ENCODE measurements at places on chromosomes 6 and 20.

- H3K36me3 ChIP-seq, result 0 out of 2 replicates have a peak, but pooled peaks cover 2% of the 10 kb centered on the region
- no peak overlapping the region for H3K27ac ChIP-seq
- no peak for DNase-seq
- no peak overlapping the region for H3K4me3 ChIP-seq
These were observed 20.8 kb downstream of the ATP9A start for GRCh38 chr20:51747182-51747911.

DNA sequence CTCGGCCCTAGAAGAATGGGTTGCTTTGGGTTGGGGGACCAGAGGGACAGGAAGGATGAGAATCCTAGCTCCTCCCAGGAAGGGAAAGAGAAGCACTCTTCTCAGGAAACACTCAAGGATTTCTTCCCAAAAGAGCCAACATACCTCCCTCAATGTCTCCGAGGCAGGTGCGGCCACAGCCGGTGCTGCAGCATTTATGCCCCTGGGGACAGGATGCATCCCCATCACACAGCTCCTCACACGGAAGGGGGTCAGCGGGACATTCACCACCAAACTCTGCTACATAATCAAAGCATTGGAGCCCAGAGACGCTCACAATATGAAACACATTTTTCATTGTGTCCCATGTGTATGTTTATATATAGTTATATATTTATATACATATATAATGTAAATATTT, 14.8 kb downstream of the WFDC3 start:
- H3K27ac ChIP-seq, result no peak overlapping the region
- DNase-seq, result no peak
- peaks cover 13% of the 10 kb centered on the region for H3K4me1 ChIP-seq
- no peaks in the 10 kb centered on the region for H3K36me3 ChIP-seq
- no peak overlapping the region for H3K4me3 ChIP-seq
- H3K27me3 ChIP-seq, result peaks cover 2% of the 10 kb centered on the region

- no peaks in the 10 kb centered on the region for H3K4me1 ChIP-seq
- no peak overlapping the region for H3K4me3 ChIP-seq
- H3K27ac ChIP-seq, result no peak overlapping the region
- H3K36me3 ChIP-seq, result peaks cover 24% of the 10 kb centered on the region
These were observed 283.1 kb downstream of the UTRN start for GRCh38 chr6:144568241-144568640.

DNA sequence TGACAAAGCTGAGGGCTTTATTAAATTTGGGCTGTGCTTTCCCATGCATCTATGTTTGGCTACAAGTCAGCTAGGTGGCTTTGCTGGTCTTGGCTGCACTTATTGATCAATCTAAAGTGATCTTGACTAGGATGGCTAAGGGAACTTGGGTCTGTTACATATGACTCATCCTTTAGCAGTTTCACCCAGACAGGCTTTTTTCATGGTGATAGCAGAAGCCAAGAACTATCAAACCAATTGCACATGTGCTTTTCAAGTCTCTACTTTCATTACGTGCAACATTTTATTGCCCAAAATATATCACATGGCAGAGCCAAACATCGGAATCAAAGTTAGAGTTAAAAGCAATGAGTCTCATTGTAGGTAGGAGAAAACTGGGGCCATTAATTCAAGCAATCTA, 626.3 kb downstream of the TENT5A start:
- no peaks in the 10 kb centered on the region for H3K27me3 ChIP-seq
- H3K4me3 ChIP-seq, result no peak overlapping the region
- H3K36me3 ChIP-seq, result no peaks in the 10 kb centered on the region
- no peak for DNase-seq
- no peaks in the 10 kb centered on the region for H3K4me1 ChIP-seq

DNA sequence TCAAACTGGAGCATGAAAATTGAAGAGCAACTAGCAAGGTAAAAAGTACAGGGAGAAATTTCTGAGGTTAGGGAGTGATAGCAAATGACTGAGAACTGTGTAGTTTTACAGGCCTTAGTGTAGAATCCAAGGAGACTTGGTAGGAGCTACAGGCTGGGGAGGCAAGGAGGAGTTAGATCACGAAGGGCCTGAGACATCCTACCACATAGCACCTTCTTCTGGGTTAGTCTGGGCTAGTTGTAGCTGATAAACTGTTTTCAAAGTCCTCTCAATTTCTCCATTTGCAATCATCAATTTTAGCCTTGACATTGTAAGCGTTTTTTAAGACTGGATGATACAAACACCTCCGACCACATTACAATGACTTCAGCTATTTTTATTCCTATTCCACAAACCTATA, 209.7 kb downstream of the TMEM200A start:
- peaks cover 12% of the 10 kb centered on the region for H3K4me1 ChIP-seq
- H3K27me3 ChIP-seq, result no peaks in the 10 kb centered on the region
- no peak overlapping the region for H3K27ac ChIP-seq
- DNase-seq, result no peak

- peak overlapping the region; percentile 9 for H3K27ac ChIP-seq
- H3K4me3 ChIP-seq, result no peak overlapping the region
- peaks cover 75% of the 10 kb centered on the region for H3K4me1 ChIP-seq
- no peaks in the 10 kb centered on the region for H3K36me3 ChIP-seq
- H3K27me3 ChIP-seq, result no peaks in the 10 kb centered on the region
- peak; percentile 47 for DNase-seq
These were observed 10.2 kb upstream of the PEDS1 start for GRCh38 chr20:50163570-50164317.

- H3K27ac ChIP-seq, result no peak overlapping the region
- H3K4me1 ChIP-seq, result no peaks in the 10 kb centered on the region
- no peak overlapping the region for H3K4me3 ChIP-seq
- no peak for DNase-seq
- no peaks in the 10 kb centered on the region for H3K27me3 ChIP-seq
- no peaks in the 10 kb centered on the region for H3K36me3 ChIP-seq
These were observed 40.3 kb downstream of the FYN start for GRCh38 chr6:111832833-111833418.

DNA sequence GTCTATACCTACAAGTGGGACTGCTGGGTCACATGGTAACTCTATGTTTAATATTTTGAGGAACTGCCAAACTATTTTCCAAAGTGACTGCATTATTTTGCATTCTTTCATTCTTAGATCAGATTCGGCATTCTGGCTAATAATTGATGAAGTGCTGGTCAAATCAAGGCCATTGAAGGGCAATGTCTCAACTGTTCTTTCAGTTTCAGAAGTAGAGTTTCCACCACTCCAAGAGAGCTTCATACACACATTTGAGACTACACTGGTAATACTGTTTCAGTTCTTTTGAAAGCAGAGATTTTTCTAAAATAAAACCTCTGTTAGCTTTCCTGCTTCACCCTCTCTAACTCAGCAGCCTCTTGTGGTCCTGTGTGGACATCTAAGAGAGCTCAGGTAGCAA, 154.5 kb downstream of the CFAP61 start:
- no peaks in the 10 kb centered on the region for H3K36me3 ChIP-seq
- no peak overlapping the region for H3K27ac ChIP-seq
- H3K4me3 ChIP-seq, result no peak overlapping the region
- H3K4me1 ChIP-seq, result no peaks in the 10 kb centered on the region
- DNase-seq, result no peak
- H3K27me3 ChIP-seq, result no peaks in the 10 kb centered on the region

- H3K27ac ChIP-seq, result peak within 1 kb of the TSS; percentile 86
- H3K4me1 ChIP-seq, result peaks cover 44% of the 10 kb centered on the region
- peaks cover 16% of the 10 kb centered on the region for H3K36me3 ChIP-seq
- H3K27me3 ChIP-seq, result no peaks in the 10 kb centered on the region
These were observed at the start of gene MOCS3 for GRCh38 chr20:50958615-50959542. Gene MOCS3 (plus strand): TSS chr20:50958818. CDS start chr20:50958843, 25 bp downstream.

DNA sequence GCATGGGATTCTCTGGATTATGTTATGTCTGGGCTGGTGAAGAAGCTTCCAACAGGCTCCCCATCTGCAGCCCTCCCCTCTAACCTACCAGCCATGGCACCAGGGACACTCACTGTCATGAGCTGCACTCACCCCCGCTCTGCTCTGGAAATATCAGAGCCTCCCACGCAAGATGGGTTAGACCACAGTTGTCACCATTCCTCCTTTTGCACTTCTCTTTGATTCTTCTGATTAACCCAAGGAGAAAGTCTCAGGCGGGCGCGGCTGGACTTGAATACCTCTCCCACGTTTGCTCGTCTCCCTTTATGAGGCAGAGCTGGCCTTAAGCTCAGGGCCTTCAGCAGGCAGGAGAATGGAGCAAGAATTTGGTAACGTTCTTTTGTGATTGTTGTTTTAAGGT, 128.1 kb downstream of the CEBPB start:
- no peaks in the 10 kb centered on the region for H3K36me3 ChIP-seq
- peaks cover 48% of the 10 kb centered on the region for H3K4me1 ChIP-seq
- H3K4me3 ChIP-seq, result no peak overlapping the region
- DNase-seq, result no peak
- no peak overlapping the region for H3K27ac ChIP-seq

- no peak overlapping the region for H3K27ac ChIP-seq
- H3K27me3 ChIP-seq, result no peaks in the 10 kb centered on the region
- peaks cover 24% of the 10 kb centered on the region for H3K36me3 ChIP-seq
- no peaks in the 10 kb centered on the region for H3K4me1 ChIP-seq
- H3K4me3 ChIP-seq, result no peak overlapping the region
- no peak for DNase-seq
These were observed 8.6 kb upstream of the JPH2 start for GRCh38 chr20:44195605-44196004.

DNA sequence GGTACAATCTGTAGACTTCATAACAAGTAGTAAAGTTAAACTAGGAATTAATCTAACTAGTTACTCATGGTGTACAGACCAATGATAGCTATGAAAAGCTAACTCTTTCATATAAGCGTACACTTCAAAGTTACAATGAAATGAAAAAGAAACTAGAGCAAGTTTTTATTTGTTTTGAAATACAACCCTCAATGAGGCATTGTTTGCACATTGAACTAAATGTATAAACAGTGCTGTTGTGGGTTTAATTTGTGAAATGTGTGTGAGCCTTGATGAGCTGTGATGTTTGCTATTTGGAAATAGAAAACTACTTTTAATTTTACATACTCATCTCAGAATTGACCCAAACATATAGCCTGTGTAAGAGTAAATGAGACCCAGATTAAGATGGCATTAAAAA, 11.1 kb upstream of the EYA4 start:
- no peaks in the 10 kb centered on the region for H3K4me1 ChIP-seq
- H3K4me3 ChIP-seq, result no peak overlapping the region
- no peak for DNase-seq
- no peaks in the 10 kb centered on the region for H3K27me3 ChIP-seq

GRCh38 chr6:75363304-75363703, 78.7 kb upstream of the TMEM30A start:
- no peak overlapping the region for H3K27ac ChIP-seq
- DNase-seq, result no peak
- no peaks in the 10 kb centered on the region for H3K36me3 ChIP-seq
- no peaks in the 10 kb centered on the region for H3K4me1 ChIP-seq

- DNase-seq, result no peak
- no peak overlapping the region for H3K4me3 ChIP-seq
- no peak overlapping the region for H3K27ac ChIP-seq
- no peaks in the 10 kb centered on the region for H3K27me3 ChIP-seq
- H3K36me3 ChIP-seq, result no peaks in the 10 kb centered on the region
These were observed 100.9 kb upstream of the SIM1 start for GRCh38 chr6:100565439-100566104.

DNA sequence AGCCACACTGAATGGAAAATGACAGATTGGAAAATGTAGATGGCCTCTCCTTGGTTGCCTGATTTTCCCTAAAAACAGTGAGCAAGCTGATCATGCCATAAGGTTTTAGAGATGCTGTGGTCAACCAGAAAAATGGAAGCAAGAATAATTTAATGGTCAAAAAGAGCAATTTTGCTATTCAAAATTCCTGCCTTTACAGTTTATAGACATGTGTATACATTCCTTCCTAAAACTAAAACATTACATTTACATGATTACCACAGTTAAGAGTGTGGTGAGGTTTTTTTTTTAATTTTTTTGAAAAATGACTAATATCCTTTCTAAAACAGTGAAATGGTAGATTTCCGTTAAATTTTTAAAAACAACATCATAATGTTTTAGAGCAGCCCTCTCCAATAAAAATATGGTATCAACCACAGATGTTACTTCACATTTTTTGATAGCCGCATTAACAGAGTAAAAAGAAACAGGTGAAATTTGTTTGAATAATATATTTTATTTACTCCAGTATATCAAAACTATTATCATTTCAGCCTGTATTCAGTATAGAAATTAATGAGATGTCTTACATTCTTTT, 407.0 kb upstream of the SOX4 start:
- no peaks in the 10 kb centered on the region for H3K36me3 ChIP-seq
- no peak overlapping the region for H3K4me3 ChIP-seq
- no peak for DNase-seq
- no peak overlapping the region for H3K27ac ChIP-seq

- H3K4me1 ChIP-seq, result peaks cover 10% of the 10 kb centered on the region
- peaks cover 18% of the 10 kb centered on the region for H3K27me3 ChIP-seq
- H3K4me3 ChIP-seq, result no peak overlapping the region
- no peak for DNase-seq
These were observed 28.9 kb upstream of the FAM83D start for GRCh38 chr20:38897267-38897666.

GRCh38 chr6:166745801-166746668, 119.0 kb upstream of the RPS6KA2 start:
- H3K4me3 ChIP-seq, result no peak overlapping the region
- no peak for DNase-seq
- no peaks in the 10 kb centered on the region for H3K4me1 ChIP-seq
- H3K27me3 ChIP-seq, result peaks cover 53% of the 10 kb centered on the region
